ENCODE measurements at places on chromosomes 12 and 14. TPM values are rescaled to one million over a fixed set of nuclear protein-coding genes. Genes with fewer than 3 reads are reported as not detected.

CREBL2 gene
- 43.6 TPM for total RNA-seq

DNA sequence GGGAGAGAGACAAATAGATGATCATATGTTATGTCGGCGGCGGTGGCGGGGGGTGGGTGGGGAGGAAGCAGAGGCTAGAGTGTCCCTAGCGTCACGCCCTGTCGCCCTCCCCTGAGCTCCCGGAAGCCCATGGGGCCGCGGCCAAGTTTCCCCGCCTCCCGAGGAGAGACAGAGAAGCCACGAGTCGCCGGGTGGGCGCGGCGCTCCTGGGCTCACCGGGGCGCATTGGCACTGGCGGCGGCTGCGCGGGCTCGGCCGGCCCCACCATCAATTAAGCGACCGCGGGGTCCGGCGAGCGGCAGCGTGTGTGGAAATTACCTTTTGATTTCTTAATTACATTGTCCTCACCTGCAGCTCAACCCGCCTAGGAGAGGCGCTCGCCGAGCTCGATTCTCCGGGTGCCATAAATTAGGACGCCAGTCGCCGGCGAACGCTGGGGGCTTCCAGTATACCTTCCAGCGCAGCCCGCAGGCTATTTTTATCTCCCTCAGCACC is 119.9 kb upstream of the LHX5 start:
- DNase-seq = no peak

DNA sequence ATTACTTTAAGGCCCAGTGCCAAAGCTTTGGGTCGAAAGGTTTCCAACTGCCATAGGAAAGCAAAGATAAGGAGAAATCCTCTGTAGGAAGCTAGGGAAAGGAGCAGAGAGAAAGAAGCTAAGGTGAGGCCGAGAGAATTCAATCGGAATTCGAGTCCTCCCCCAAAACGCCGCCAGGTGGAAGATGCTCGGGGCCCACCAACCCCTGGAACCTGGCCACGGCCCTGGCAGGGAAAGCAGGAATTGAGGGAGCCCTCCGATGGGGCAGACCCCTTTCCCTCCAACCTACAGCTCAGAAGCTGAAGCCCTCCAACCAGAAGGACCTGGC is 498 bp downstream of the GMFB start:
- DNase-seq = no peak

DNA sequence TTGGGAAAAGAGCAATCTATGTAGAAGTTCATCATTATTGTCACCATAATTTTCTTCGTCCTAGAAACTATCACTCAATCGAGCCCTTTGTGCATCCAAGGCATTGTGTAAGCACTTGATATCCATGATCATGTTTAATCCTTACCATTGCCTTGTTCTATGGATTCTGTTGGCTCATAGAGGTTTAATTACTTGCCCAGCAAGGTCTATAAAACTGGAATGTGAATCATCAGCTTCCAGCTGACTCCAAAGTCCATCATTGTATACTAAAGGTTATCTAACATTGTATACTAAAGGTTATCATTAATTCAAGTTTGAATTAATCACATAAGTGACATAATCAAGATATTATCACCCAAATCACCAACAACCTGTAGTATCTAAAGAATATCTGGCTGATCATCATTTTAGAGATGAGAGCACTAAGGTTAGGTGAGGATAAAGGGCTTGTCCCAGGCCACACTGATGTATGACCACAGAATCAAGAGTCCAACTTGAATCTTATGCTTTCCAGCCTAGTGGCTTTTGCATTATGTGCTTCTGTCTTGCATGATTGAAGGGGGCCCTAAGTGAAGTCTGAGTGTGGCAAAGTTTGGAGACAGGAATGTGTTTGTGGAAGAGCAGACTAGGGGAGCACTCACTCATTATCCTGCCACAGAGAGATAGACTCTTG is 188.1 kb downstream of the ANO4 start:
- DNase-seq = no peak

DNA sequence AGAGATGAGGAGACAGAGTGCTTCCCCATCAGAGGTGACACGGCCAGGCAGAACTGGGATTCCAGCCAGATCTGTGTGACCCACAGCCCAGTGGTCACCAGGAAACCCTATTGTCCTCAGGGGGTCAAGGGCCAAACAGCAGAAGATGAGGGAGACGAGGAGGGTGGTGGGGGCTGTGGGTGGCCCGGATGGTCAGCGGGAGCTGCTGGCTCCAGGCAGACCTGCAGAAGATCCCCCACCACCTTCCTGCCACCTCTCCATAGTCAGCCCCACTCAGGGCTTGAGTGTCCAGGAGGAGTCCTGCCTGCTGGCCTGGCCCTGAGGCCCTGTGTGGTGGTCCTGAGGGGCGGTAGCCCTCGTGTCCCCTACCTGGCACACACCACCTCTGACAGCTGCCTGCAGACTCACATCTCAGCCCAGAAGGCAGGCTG is 136.8 kb downstream of the CALM1 start:
- no peak for DNase-seq

FOXM1 gene
- 18.1 TPM for total RNA-seq

IL22 gene
- not detected for total RNA-seq

GRCh38 chr12:26367991-26368730 is 172.8 kb downstream of the SSPN start:
- DNase-seq = no peak

IL25 gene
- total RNA-seq = 0.39 TPM

GRCh38 chr12:25311506-25311905 is 60.8 kb upstream of the KRAS start:
- no peak for DNase-seq

GRCh38 chr14:52856139-52856538 is 64.7 kb upstream of the GNPNAT1 start:
- DNase-seq = no peak

GRCh38 chr14:32820682-32821081 is 118.0 kb upstream of the NPAS3 start:
- DNase-seq = no peak

DNA sequence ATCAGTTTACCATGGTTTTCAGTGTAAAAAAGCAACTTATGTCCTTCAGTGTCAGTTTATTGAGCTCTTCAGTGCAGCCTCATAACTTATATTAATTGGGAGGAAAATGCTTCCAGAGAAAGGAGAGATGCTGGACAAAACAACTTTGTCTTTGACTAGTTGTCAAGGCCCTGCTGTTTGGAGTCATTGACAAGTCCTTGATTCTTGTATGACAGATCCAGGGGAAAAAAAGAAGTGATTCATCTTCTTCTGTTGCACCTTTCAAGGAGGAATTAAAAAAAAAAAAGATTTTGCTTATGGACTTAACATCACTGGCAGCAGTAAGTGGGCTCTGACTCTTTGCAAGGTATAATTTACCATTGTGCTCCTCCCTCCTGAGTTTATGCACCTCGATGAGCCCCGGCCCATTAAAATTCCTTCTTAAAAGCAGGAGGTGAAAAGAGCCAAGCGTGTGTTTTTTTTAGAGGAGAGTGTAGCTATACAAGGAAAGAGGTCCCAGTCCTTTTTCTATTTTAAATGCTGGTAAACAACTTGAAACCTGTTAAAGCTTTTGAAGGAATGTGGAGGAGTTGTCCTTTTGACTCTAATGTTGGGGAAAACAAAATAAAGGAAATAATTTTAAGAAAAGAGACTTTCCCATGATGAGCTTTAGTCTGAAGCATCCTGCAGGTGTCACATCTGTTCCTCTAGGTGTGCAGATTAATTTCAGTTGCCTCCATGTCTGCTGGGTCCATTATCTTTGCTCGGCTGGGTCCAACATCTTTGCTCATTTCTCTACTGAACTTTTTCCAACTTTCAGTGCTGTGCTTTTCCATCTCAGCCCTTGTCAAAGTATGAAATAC is 431.6 kb downstream of the RAD51B start:
- DNase-seq = no peak

GRCh38 chr12:7190268-7191055 is 976 bp downstream of the PEX5 start:
- DNase-seq = peak; percentile 72

FAR2 gene
- total RNA-seq = 5.1 TPM

GRCh38 chr12:113997365-113997764 is 31.2 kb upstream of the RBM19 start:
- DNase-seq = no peak

FAM234B gene
- total RNA-seq = 11.0 TPM

DNA sequence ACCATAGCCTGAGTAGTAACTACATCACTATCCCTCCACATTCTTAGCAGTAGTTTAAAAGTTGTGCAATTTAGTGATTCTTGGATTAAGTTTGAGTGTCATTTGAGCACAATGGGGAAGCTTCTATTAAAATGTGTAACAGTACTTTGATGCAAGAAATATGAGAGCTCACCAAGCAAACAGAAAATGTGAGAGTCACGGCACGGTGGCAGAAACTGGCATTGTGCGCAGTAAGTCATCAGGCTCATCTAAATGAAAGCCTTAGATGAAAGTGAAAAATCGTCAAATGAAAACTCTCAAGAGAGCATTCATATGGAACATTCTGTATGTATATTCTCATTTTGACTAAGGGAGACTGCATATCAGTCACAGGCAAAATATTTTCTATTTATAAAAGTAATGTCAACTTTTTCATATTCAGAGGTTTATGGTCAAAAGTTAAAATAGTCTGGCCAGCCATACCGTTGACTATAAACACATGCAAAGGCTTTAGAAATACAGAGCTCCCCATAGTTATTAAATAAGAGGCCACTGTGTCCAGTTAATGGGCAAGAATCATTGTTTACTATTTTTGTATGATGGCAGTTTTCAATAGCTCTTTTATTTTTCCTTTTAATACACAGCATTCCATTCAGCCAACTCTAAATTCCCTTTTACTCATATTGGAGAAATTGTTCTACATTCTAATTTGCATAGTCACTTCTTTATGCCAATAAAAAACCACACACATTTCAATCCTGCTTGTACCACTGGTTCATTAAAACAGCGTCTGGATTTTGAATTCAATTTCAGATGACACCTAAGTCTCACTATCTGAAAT is 167.9 kb downstream of the PRKD1 start:
- no peak for DNase-seq

PLCZ1 gene
- total RNA-seq = 52.5 TPM

DNA sequence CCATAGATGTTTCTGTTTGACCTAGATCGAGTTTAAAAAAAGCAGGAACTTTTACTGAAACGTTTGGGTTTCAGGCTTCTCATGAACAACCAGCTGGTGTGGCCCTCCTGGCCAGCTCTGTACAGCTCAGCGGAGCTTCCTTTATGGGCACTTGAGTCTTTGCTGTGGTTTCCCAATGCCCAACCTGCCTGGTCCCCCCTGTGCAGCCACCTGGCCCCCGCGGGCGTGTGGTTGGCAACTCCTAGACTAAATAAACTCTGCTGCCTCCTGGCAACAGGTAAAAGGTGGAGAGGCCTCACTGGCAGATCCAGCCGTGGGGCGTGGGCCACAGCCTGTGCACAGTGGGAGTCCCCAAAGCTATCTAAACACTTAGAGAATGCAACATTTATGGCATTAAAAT is 38.7 kb downstream of the ADGRD1 start:
- DNase-seq = no peak

APOF gene
- total RNA-seq = not detected

TMTC2 gene
- total RNA-seq = 19.4 TPM

CEBPE gene
- 0.24 TPM for total RNA-seq

GRCh38 chr14:56002876-56003625 is 115.2 kb upstream of the PELI2 start:
- DNase-seq = no peak

CCDC38 gene
- 7.7 TPM for total RNA-seq

TBC1D30 gene
- total RNA-seq = 8.7 TPM

GRCh38 chr12:105280966-105281693 is 45.2 kb upstream of the APPL2 start:
- no peak for DNase-seq

DNA sequence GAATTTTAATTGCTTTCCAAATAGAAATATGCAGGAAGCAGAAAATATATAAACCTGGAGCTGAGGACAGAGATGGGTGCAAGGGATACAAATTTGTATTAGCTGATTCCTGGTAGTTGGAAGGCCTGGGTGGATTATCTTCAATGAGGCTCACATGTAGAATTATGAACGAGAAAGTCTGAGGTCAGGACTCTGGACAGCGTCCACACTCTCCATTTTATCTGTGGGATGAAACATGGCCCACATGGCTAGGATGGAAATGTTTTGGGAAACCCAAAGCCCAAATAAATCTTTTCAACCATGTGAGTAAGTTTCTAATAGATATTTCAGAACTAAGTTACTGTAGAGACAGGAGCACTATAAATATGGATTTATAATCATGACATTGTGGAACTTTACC is 256.1 kb downstream of the APAF1 start:
- no peak for DNase-seq

DNA sequence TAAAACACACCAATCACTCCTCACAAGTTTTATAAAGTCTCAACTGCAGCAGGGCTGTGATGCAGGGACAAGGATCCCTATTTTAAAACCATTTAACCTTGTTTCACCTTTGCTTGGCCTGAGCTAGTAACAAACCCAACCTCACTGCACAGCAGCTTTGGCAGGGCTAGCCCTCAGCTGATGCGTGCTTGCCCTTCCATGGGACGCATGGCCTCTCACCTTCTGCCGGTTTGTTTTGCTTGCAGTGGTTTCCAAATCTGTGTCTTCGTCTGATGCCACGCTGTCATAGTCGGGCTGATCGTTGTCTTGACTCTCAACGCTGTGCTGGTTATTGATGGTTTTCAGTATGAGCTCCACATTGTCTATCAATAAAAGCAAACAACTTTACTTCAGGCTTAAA is 43.3 kb downstream of the GIT2 start:
- DNase-seq = no peak

GPR162 gene
- 0.94 TPM for total RNA-seq

GRCh38 chr12:54631551-54631950 is 3.1 kb downstream of the LACRT start:
- DNase-seq = no peak

GRCh38 chr14:91041450-91041849 is 19.0 kb downstream of the RPS6KA5 start:
- no peak for DNase-seq

- no peak for DNase-seq
Observed at GRCh38 chr14:95221531-95221930, 64.2 kb upstream of the DICER1 start.

DNA sequence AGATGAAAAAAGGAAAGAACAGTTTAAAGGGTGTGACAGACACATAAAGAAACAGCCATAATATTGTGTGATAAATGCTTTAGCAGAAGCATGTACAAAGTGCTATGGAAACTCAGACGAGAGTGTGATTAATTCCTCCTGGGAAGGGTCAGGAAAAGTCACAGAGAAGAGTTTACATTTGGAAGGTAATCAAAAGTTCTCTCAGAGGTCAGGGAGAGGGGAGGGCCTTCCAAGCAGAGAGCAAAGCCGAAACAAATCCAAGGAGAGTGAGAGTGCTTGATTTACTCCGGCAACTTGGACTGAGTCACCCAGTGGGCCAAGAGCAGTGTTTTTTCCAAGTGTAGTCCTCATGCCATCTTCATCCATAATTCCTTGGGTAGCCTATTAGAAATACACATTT is 108.3 kb downstream of the IGF1 start:
- DNase-seq = no peak

DNA sequence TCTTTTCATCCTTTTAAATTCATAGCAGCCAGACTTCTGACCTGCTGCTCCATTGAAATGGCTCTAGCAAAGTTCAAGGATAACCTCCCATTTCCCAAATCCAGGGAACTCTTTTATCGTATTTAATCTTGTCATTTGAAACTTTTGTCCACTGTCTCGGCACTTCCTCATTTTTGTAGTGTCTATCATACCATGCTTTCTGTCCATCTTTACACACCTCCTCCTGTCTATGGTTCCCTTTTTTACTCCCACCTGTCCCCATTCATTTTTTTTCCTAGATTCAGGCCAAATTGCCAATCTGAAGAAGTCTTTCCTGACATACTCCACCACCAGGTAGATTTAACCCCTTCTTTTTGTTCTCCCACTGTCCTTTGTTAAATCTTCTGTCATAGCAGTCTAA is 31.0 kb downstream of the NFYB start:
- DNase-seq = no peak
